ENCODE measurements at places on chromosomes 1 and 21.

GRCh38 chr1:5949085-5949760 is 43.0 kb downstream of the NPHP4 start:
- no peak for DNase-seq

- no peak for DNase-seq
Measured at GRCh38 chr1:232893481-232894313, 56.7 kb upstream of the NTPCR start.

DNA sequence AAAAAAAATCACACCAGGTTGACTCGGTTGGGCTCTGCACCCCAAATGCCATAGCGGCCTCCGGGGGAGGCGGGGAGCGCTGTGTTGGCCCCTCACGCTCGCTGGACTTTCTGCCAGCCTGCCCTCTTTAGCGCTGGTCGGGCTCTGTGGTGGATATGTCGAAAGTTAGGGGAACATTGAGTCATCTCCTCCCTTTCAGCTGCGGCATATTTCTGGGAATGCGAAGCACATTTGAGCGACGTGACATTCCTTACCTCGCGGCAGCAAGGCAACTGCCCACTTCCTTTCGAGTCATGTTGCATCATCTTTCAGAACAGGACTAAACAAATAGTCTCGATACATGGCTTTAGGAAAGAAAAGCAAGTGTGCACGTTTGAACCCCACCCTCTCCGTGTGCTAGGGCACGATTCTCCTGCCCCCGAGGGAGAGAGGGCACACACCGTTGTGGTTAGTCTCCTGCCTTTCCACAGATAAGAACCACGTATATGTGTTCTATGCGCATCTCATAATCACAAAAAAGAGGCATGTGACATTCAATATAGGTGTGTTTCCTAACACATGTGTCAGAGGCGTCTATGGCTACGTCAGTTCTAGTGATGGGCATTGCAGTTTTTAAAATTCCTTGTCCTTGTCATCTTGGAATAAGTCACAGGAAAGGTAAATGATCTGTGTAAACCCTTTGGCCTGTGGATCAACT is 105.9 kb upstream of the SLC45A1 start:
- DNase-seq = no peak

- DNase-seq = no peak
Measured at GRCh38 chr1:8349961-8350360, 32.0 kb downstream of the SLC45A1 start.

DNA sequence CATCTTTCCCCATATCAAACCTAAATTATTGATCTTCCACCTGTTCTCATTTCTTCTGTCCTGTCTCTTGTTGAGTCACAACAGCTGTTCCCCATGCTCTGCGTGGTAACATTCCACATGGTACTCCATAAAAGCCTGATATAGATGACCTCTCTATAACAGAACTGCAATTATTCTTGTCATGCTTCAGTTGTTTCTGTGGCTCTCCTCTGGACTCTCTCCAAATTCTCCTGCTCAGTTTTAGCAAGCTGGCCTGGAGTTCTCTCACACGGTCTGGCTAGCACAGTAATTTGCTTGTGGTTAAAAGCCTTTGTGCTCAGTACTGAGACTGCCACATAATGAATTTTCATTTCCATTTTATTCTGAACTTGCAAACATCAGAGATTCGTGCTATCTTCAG is 10.6 kb upstream of the LRRC39 start:
- DNase-seq = no peak

DNA sequence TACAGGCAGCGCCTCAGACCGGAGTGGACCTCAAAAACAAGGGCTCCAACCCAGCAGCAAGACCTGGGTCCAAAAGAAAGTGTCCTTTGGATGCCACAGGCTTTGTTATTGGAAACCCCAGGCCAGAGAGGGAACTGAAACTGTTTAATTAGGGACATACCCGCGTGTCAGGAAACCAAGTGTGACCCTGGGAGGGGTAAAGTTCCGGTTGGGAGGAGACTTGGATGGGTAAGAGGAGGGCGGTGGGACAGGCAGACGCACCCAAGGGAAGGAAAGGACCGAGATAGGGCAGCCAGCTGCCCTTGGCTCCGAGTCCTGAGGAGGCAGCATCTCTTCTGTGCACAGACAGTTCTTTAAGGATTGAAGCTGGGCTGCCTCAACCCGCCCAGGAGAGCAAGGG is 71.4 kb downstream of the CDC7 start:
- no peak for DNase-seq

GRCh38 chr1:10620776-10621175 is 146.0 kb downstream of the PEX14 start:
- no peak for DNase-seq

- no peak for DNase-seq
Measured at GRCh38 chr1:202590975-202591411, 119.3 kb downstream of the SYT2 start.

- no peak for DNase-seq
Measured at GRCh38 chr1:220307607-220308006, 35.4 kb upstream of the RAB3GAP2 start.

DNA sequence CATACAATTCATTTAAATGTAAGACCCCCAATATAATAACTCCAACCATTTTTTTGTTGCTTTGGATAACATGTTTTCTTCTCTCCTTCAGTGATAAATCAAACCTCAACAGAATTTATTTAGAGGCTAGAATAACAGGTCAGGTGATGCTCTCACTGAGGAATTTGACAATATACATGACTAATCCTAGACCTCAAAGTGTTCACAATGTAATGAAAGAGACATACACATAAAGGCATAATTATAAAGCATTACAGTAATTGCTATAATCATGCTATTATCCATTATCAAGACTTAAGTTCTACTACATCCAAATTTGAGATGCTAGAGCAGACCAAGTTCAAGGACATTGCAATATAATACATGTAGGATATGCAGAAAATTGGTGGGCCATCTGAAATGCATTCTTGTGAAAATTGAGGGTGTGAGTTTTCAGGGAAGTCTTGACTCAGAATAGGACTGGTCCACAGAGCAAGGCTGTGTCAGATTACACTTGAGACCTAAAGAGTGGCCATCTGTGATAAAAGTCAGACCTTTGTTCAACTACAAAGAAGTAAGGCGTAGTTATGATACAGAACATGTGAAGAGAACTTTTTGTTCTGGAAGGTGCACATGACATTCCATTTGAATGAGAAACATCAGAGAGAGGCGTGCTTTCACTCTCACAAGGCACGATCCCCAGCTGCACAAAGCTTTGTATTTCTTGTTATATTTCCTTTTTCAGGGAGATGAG is 45.5 kb downstream of the UTP25 start:
- DNase-seq = no peak

DNA sequence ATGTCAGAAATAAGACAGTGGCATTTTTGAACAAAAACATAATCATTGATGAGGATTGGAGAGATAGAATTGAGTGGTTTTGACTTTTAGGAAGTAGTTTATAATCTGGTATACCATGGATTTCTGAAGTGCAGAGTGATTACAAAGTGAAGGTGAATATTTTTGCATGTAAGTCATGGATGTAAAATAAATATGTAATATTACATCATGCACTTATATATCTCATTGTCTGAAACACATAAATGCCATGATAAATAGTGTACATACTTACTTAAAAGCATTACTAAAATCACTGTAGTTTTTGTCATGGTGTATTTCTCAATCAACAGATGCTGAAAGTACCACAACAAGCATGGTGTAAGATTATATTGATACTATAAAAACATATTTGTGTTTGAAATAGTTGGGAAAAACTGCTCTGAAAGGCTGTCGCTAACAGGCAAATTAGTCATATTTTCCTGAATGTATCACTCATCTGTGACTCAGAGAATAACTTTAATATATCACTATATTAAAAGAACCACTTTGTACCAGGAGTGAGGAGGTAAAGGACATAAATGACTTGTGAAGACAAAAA is 24.8 kb upstream of the RGS18 start:
- DNase-seq = no peak

DNA sequence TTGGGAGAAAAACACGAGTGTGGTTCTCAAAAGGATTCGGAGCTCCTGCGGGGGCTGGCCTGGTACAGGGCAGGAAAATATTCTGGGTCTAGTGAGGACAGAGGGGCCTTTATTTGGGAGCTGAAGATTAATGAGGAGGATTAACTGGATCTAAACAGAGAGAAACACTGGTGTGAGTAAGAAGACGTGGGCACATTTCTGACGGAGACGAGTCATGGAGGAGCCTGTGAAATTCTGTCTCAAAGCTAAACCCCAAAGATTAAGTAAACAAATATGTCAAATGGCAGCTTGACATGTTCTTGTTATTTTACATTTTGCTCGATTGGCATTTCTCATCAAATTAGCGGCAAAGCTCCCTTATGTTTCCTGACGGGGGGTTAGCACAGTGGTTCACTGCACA is 12.8 kb downstream of the PROK1 start:
- DNase-seq = no peak

GRCh38 chr1:175341631-175342429 is 149.3 kb upstream of the KIAA0040 start:
- DNase-seq = no peak

GRCh38 chr1:12692967-12693782 is 22.7 kb upstream of the AADACL3 start:
- no peak for DNase-seq

- no peak for DNase-seq
Measured at GRCh38 chr1:10920063-10920626, 92.3 kb upstream of the TARDBP start.

DNA sequence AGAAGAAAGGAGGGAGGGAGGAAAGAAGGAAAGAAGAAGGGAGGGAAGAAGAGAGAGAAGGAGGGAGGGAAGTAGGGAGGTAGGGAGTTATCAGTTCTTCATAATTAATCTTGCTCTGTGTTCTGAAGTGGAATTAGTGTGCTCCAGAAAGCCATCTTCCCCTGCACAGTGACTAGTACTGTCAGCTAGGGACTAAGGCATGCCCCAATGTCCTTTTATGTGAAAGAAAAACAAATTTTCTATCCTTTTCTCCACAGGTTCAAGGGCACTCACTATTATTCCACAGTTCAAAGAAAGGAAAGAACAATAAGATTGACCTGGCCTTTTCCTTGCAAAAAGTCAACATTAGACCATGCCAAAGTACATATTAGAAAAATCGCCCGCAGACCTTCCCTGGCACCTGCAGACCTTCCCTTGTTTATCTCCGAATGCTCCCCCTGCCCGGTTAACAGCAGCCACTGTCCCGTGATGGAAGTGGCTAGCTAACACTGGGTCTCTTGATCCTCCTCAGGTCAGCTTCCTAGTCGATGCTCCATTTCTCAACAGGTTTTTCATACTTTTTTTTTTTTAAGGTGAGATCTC is 107.2 kb upstream of the EDEM3 start:
- no peak for DNase-seq

DNA sequence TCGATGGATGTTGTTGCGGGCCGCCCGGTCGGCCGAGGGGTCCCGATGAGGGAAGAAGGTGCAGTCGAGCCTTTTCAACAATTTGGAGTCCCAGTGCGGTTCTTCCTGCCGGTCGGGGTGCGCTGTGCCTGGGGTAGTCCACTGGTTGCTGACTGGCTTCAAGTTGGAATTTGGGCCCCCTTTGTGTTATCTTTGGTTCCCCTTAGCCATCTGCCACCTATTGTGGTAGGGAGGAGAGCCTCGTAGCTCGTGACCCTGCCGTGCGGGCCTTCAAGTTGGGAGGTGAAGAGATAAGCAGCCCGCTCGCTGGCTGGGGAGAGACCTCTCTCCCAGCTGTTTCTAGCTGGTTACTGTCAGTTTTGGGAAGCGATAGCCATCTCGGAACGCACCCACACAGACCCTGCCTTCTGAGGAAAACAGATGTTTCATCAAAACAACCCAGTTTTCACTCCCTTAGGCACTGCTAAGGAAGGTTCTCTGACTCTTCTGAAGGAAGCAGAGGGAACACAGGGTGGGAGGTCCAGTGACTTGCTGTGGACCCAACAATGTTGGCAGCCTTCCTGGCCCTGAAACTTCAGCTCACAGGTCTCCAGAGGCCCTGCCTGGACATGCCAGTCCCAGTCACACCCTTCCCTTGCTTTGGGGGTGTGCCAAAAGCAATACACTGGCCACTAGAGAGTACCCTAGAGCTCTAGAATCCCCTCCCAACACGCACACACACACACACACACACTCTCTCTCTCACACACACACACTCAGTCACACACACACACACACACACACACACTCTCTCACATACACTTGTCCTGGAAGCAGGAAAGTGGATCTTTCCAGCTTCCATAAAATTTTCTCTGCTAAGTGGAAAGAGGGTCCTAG is 1.0 kb downstream of the BTG2 start:
- no peak for DNase-seq

- DNase-seq = no peak
Measured at GRCh38 chr1:41802532-41803501, 115.9 kb downstream of the HIVEP3 start.

DNA sequence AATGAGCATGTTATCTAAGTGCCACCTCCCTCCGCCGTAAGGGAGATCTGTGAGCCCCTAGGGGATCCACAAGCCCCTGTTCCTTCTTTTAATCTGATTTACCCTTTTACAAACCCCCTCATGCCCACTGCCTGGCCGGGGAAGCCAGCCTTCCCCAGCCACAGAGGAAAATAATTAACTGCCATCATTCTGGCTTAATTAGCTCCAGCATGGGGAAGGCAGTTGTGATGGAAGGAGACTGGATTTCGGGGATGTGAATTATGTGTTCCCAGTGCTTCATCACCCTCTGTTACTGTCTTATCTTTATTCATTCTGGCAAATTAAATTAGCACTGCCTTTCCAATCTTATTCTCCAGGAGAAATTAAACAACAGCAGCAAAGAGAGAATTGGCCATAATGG is 135.8 kb downstream of the PTPRU start:
- DNase-seq = no peak

DNA sequence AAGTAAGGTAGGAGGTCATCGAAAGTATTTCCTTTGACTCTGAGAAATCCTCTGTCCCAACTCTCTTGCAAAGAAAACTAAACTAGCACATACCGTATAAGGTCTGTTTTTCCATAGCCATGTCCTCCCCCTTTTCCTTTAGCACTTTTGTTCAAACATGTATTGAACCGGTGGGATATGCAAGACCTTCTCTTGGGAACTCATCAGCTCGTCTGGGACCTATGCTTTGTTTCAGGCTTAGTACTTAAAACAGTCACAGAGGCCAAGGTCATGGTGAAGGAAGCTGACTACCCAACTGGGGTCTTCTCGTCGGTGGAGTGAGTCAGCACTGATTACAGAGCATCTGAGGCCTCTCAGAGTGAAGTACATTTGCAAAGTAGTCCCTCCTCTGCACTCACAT is 185.0 kb downstream of the ZBTB18 start:
- DNase-seq = no peak

GRCh38 chr21:39849014-39849655 is 18.1 kb upstream of the PCP4 start:
- no peak for DNase-seq

- DNase-seq = no peak
Measured at GRCh38 chr1:185271921-185272320, 45.1 kb downstream of the IVNS1ABP start.

DNA sequence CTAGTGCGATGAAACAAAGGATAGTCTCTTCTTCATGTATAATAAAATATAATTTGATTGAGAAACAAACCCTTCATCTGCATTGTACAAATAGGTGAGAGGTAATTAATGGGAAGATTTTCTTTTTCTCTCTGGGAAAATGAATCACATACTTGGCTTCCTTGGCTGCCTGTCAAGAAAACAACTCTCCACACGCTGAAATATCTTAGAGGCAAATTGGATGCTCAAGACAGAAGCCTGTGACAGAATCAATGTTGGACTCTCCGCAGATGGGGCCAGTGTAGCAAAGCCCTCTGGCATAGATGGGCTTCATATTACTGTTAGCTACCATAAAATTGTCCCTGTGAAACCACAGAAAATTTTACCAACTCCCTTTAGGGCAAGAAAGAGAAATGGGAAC is 186.6 kb downstream of the GRIK1 start:
- DNase-seq = no peak

GRCh38 chr1:173337126-173337525 is 130.0 kb upstream of the TNFSF4 start:
- no peak for DNase-seq

- no peak for DNase-seq
Measured at GRCh38 chr1:172430128-172430454, 9.6 kb downstream of the C1orf105 start.
